ENCODE measurements at places on chromosomes 16 and 17.

DNA sequence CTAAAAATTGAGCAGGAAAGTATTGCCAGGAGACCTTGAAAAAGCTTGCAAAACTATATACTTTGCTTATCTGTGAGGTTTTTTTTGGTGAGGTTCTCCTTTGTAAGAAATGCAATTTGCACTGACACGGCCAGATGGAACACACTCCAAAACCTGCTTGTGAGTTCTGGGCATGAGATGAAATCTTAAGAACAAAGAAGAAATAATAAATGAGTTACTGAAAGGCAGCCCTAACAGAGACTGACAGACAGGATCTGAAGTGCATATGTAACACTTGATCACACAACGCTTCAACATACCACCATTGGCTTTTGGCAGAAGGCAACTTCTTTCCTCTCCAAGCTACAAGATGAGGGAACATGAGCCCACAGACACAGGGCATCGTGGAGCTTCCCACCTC is 82.6 kb downstream of the USP31 start:
- DNase-seq = no peak

- no peak for DNase-seq
Observed at GRCh38 chr17:64296246-64296645, 33.2 kb upstream of the TEX2 start.

- DNase-seq = no peak
Observed at GRCh38 chr17:29461483-29462206, 71.5 kb downstream of the TAOK1 start.

DNA sequence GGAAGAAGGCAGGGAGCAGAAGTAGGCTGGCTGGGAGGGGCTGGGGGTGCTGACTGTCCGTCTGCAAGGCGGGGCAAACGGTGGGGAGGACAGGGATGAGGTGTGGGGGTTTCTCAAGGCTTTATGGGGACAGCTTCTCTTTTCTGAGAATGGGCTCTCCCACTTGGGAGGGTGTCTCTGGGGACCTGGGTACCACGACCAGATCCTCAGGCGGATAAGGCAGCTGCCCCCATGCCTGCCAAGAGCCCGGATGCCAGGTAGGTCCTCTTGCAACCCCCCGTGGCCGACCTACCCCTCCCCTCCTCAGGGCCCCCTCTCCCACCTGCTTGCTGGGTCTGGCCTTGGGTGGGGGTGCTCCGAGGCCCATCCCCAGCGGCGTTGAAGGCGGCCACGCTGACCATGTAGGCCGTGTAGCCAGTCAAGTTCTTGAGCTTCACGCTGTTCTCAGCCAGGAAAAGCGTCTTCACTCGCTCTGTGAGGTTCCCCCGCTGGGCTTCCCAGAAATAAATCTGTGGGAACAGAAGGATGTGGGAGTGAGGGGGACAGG is 56.4 kb upstream of the CDC42EP4 start:
- DNase-seq = no peak

GRCh38 chr16:12405089-12405488 is 398.6 kb downstream of the CPPED1 start:
- no peak for DNase-seq

DNA sequence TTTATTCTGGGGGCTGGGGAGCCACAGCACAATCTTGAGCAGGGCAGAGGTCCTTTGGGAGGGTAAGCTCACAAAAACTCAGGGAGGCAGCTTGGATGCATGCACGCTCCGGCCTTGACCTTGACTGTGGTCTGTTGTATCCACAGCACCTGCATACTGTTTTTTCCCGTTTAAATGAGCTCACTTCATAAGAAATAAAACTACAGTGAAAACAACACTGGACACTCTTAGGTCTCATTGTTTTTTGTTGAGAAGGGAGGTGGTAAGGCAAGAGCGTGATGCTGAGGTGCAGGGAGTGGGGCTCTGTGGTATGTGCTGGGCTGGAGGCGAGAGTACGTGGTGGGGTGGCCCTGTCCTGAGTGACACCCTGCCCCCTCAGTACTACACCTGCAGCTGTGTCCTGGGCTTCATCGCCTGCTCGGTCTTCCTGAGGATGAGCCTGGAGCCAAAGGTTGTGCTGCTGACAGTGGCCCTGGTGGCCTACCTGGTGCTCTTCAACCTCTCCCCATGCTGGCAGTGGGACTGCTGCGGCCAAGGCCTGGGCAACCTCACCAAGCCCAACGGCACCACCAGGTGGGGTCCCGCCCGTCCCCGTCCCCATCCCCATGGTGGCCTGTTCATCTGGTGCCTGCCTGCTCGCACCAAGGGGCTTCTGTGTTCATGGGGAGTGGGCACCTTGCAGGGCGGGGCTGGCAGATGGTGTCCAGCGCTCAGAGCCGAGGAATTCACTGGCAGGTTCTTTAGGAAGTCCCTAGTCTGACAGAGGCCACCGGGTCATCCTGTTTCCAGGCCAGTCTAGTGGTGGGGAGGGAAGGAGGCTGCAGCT is 44.2 kb downstream of the ADCY7 start:
- no peak for DNase-seq

- DNase-seq = no peak
Observed at GRCh38 chr17:13230350-13231264, 212.8 kb upstream of the ELAC2 start.

DNA sequence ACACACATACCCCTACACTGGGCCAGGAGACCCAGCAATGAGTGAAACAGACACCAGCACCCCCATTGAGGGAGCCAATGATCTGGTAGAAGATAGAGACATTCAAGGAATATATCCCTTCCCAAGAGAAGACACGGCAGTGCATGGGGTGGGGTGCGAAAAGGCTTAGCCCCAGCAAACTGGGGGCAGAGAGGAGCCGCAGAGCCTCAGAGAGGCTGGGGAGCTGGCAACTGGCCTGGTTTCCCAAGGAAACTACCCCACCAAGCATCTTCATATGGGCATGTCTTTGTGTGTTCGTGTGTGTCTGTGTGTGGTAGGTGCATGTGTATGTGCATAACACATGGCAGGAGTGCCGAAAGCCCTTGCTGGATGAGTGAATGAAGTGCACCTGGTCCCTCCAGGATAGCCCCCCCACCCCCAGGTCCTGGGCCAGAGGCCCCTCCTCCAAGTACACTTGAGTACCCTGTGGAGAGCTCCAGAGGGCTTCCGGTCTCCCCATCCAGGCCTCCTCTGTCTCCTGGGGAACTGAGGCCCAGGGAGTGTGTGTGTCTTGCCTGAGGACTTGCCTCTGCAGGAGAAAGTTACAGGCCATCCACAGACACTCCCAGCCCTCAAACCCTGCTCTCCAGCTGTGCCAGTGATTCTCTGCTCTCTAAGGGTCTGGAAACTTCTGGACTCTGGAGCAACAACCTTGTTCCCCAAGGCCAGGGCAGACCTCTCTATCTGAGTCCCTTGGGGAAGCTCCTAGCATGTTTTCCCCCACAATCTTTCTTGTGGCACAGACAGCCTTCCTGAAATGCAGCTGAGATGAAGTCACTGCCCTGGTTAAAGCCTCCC is 15.9 kb downstream of the TBX2 start:
- peak; percentile 7 for DNase-seq

DNA sequence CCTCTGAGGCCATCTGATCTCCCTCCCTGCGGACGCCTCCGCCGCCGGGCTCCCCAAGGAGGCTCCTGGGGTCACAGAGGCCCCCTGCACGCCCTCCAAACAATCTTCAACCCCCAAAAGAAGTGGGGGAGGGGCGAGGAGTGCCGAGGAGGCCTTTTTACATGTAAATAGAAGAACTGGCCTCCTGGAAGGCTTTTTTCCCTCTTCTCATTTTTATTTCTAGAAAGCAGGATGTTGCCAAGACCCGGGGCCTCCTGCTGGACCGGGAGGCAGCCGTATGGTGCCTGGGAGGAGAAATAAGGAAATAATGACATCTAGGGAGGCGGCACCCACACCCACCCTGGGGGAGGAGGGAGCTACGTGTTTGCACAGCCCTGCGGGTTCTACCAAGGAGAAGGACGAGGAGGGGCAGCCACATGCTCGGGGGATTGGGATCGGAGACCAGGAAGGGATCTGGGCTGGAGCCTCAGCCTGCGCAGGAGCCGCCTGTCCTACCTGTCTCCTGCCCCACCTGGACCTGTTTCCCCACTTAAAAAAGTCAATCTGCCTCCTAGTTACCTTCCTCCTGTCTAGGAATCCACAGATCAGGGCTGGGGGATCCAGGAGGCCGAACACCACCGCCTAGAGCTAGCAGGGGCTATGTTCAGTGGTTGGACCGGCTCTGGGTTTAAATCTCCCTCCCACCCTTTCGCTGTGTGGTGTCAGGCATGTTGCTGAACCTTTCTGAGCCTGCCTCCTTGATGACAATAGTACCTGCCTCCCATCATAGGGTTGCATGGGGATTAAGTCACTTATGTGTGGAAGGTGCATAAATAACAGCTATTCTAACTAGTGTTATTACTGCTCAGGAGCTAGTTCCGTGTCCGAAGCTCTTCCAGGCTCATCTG is 175.7 kb upstream of the GSE1 start:
- no peak for DNase-seq

GRCh38 chr16:17162560-17162959 is 308.2 kb downstream of the XYLT1 start:
- no peak for DNase-seq

DNA sequence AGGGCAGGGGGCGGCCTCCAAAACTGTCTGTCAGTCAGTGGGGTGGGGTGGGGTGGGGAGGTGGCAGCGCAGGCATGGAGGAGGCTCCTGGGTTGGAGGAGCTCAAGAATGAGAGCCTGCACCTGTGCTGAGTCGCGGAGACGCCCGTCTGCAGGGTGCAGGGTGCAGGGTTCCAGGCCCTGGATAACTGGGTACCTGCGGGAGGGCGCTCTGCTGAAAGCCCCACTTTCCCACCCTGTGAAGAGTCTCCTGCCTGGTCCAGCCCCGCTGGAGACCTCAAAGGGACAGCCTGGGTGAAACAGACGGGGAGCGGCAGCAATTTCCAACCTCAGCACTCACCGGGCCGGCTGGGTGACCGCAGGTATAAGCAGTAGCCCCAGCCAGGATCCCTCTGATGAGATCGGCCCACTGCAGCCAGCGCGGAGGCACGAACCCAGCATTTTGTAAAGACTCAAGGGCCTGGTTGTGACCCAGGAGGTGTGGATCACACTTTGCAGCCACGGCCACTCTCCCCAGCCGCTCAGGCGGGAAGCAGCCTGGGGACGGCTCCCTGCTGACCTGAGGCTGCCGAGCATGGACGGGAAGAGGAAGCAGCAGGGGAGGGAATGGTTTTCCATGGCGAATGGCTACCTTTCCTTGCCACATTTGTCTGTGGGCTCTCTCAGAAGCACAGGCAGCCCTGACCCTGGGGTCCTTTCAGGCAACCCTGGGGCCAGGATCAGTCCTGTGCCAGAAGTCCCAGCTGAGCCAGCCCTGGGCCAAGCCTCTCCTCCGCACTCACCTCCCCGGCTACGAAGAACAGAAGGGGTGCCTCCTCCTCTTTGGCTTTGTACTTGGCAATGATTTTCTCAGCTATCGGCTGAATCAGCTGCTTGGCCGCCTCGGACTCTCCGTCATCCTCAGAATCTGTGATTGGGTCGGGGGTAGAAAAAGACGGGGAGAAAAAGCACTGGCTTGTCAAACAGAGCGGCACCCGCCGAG is 21.0 kb downstream of the MRM3 start:
- no peak for DNase-seq

GRCh38 chr17:18246880-18247612 is 11.5 kb downstream of the FLII start:
- no peak for DNase-seq

- DNase-seq = no peak
Observed at GRCh38 chr16:16131204-16131603, 92.1 kb downstream of the ABCC6 start.

DNA sequence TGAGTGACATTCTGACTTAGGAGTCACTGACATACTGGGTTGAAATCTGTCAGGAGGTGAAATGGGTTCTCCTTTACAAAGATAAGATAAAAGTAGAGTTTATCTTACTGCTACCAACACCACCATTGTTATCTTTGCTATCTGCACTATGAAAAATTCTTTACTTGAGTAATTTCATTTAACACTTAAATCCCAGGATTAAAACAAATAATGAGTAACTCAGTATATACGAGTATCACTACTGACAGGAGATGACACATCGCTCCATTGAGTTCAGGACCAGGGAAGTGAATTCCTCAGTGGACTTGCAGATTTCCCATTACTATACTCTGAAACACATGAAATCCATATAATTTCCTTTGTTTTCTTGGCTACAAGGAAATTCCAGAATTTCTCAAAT is 242.1 kb upstream of the NLRP1 start:
- no peak for DNase-seq

GRCh38 chr17:75124041-75124818 is 7.3 kb downstream of the NT5C start:
- DNase-seq = peak; percentile 70

DNA sequence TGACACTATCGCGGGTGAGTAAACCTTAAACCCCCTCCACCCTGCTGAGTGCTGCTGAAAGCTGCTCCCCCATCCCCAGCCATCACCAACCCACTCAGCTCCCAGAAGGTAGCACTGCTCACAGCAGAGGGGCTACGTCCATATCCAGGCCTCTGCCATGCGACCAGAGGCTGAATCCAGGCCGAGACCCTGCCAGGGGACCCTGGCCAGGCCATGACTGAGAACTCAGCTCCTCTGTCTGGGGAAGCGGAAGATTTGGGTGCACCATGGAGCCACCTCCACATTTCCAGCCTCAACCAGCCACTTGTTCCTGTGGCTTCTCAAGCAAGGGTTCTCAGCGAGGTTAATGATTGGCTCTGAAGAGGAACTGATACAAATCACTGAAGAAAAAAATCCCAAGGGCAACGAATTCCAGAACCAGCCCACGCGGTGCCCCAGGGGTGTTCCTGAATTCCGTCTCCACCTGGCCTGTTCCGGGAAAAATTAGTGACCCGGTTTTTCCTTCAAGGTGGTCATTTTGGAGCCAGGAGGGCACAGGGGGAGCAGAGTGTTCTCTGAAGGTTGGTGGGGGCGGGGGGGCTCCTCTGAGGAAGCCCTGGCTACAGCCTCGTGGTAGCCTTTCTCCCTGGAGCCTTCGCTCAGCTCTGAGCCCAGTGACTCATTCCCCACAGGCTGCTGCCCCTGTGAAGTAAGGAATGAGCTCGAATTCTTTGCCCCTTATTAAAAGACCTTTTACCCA is 9.3 kb upstream of the SLC16A5 start:
- DNase-seq = no peak

DNA sequence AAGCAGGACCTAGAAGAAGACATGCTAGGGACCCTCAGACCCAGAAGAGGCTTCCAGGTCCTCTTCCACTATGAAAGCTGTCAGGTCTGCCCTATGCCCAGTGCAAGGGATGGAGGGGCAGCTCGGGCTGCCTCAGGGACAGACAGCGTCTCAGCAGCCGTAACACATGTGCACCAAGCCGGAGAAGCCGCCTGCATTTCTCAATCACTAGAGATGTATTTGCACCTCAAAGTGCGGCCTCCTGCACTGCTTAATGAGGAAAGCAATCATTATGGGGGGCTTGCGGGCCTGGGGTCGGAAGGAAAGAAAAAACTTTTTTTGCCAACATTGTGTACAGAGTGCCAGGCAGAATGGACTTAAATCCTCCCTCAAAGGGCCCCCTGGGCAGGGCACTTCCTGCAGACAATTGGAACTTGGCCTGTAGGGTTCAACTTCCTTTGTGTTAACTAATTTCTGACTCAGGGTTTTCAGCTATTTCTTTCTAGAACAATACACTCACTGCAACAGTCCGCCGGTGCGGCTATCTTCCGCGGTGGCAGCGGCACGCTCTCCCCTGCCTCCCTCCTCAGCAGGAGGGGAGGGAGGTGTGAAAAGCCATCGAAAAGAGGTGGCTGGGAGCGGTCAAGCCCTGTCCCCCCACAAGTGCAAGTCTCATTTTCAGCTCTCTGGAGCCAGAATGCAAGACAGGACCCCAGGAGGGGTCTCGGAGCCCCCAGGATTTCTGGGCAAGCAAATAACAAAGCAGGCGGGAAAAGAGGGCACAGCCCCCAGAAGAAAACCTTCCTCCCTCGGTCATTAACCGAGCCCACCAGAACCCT is 101.2 kb downstream of the ZNF423 start:
- DNase-seq = no peak

- DNase-seq = peak; percentile 45
Observed at GRCh38 chr17:2343421-2343820, 6.1 kb downstream of the SGSM2 start.

GRCh38 chr17:56786989-56787482 is 46.7 kb downstream of the C17orf67 start:
- peak; percentile 11 for DNase-seq
